ENCODE measurements at places on chromosomes 7 and 10. TPM values are rescaled to one million over a fixed set of nuclear protein-coding genes. Genes with fewer than 3 reads are reported as not detected.

SLC26A3 gene
- total RNA-seq = not detected

ATRNL1 gene
- not detected for total RNA-seq

TRIM73 gene
- 22.3 TPM for total RNA-seq

SLC26A5 gene
- not detected for total RNA-seq

MMP21 gene
- 0.34 TPM for total RNA-seq

RTKN2 gene
- total RNA-seq = 3.9 TPM

CYP2C8 gene
- total RNA-seq = 0.28 TPM

MALRD1 gene
- not detected for total RNA-seq

PCLO gene
- total RNA-seq = not detected

HOXA11 gene
- total RNA-seq = not detected

DIP2C gene
- 4.1 TPM for total RNA-seq

TRIM8 gene
- total RNA-seq = 80.9 TPM

PAX4 gene
- not detected for total RNA-seq

ERVW-1 gene
- total RNA-seq = not detected

SRPK2 gene
- 39.9 TPM for total RNA-seq

MYO3A gene
- total RNA-seq = not detected

MLXIPL gene
- not detected for total RNA-seq

CPN1 gene
- total RNA-seq = not detected

SLC13A1 gene
- total RNA-seq = not detected

HIPK2 gene
- total RNA-seq = 37.0 TPM

ABLIM1 gene
- 224 TPM for total RNA-seq

ZPBP gene
- total RNA-seq = not detected

AGR3 gene
- not detected for total RNA-seq

CCDC172 gene
- total RNA-seq = not detected

MCM10 gene
- total RNA-seq = 0.50 TPM

NUTM2E gene
- total RNA-seq = 0.99 TPM

SPDYE2B gene
- total RNA-seq = not detected

FAM25C gene
- total RNA-seq = not detected

CARD11 gene
- 118 TPM for total RNA-seq

CDK14 gene
- total RNA-seq = 0.47 TPM

PLAC9 gene
- total RNA-seq = not detected

PPIF gene
- total RNA-seq = 42.4 TPM

TMEM139 gene
- total RNA-seq = 0.27 TPM

TUBAL3 gene
- total RNA-seq = not detected

SLC29A3 gene
- 2.5 TPM for total RNA-seq

All from CD4-positive, alpha-beta T cell (primary cell).